Sigmoid colon (tissue), 7 donors: ENCODE measurements at places on chromosomes 6 and 20. TPM values are rescaled to one million over a fixed set of nuclear protein-coding genes. Genes with fewer than 3 reads are reported as not detected.

GRCh38 chr20:63587776-63588591 is 13.9 kb upstream of the HELZ2 start:
- DNase-seq: no peak

GRCh38 chr6:157045831-157046454 is 268.8 kb downstream of the ARID1B start:
- no peak for DNase-seq

GRCh38 chr20:56795492-56795891 is 166.4 kb downstream of the TFAP2C start:
- DNase-seq: no peak

Gene MCM3
- total RNA-seq: 36.8 TPM

GRCh38 chr20:23141450-23142161 is 55.5 kb upstream of the CD93 start:
- DNase-seq: peak; percentile 19

DNA sequence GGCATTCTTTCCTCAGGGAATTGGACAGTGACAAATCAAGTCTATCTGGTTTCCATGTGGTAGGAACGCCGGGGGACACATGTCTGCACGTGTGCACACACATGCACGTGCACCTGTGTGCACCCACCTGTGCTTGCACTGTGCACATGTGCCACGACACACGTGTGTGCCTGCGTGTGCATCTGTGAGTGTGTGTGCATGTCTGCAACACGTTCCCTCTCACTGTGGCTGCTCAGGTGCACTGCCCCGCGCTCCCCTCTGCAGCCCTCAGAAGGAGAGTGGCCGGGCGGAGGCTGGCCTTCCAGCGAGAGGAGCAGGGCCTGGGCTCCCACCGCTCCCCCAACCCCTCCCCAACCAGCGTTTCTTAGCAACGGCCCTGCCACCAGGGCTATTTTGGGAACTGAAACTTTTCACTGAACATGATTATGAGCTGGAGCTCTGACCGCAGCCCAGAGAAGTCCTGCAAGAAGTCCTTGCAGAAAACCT is 147.8 kb downstream of the PHACTR3 start:
- no peak for DNase-seq

DNA sequence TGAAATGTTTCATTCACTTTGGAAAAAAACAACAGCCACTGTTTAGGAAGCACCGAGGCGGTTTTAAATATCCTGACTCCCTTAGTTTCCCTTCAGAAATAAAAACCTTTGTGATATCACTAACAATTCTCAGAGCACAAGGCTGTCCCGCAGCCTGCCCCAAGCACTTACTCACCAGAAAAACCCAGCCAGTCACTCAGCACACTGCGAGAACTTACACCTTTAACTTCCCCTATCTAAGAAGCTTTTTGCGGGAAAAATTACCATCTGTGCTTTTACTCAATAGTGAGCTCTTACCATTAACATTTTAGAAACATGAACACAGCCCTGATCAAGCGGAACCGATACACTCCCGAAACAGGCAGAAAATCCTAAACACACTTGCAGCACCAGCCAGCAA is 9.3 kb downstream of the ZBTB46 start:
- DNase-seq: no peak

DNA sequence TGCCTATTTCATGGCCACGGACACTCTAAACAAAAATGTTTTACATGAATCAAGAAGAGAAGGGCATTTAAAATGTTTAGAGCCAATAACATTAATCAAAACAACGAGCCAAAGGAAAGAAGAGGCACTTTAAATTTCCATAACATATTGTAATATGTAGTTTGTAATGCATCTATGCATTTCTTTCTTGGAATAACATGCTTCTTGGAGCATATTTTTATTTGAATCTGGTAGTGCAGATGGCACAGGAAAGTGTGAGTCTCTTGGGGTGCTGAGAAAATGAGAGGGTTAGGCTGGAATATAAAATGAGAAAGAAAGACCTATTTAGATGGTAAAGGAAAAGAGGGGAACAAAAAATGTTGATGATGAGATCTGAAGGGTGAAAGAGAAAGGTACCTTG is 305.4 kb downstream of the BTBD3 start:
- DNase-seq: no peak

DNA sequence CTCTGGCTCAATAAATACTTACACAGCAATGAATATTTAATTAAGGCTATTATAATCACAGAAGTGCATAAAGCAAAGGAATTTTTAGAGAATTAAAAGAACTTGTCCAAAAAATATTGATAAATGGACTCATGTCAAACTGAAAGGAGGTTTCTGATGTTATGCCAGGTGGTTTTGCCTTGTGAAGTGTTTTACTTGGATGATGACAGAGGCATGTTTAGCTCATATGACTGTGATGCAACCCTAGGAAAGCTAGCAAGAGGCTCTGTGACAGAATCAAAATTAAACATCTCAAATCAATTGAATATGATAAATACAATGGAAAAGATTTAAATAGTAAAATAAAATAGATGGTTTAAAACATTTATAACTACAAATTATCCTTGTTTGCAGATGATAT is 137.3 kb downstream of the TMEM200A start:
- DNase-seq: no peak

DNA sequence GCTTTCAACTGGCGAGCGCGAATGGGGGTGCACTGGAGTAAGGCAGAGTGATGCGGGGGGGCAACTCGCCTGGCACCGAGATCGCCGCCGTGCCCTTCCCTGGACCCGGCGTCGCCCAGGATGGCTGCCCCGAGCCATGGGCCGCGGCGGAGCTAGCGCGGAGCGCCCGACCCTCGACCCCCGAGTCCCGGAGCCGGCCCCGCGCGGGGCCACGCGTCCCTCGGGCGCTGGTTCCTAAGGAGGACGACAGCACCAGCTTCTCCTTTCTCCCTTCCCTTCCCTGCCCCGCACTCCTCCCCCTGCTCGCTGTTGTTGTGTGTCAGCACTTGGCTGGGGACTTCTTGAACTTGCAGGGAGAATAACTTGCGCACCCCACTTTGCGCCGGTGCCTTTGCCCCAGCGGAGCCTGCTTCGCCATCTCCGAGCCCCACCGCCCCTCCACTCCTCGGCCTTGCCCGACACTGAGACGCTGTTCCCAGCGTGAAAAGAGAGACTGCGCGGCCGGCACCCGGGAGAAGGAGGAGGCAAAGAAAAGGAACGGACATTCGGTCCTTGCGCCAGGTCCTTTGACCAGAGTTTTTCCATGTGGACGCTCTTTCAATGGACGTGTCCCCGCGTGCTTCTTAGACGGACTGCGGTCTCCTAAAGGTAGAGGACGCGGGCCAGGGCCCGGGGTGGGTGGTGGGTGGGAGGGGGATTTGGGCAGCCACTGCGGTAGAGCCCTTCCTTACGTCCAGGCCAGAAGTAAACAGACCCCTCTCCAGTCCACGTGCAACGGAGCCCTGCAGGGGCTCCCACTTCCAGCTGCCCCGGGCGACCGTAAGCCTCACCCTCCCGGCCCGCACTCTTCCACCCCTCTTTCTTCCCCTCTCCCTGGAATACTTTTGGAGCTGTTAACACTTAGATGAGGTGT is 998 bp downstream of the BMP2 start:
- peak; percentile 70 for DNase-seq

Gene DDX43
- 1.1 TPM for total RNA-seq

Gene TRAPPC3L
- total RNA-seq: not detected

Gene HCRTR2
- not detected for total RNA-seq

GRCh38 chr20:20491110-20491783 is 123.3 kb downstream of the INSM1 start:
- DNase-seq: no peak
